Breast epithelium (tissue), 4 donors: ENCODE measurements at places on chromosomes 6 and 20. TPM values are rescaled to one million over a fixed set of nuclear protein-coding genes. Genes with fewer than 3 reads are reported as not detected.

GRCh38 chr6:154800338-154800737, 67.1 kb downstream of the SCAF8 start:
- no peak overlapping the region for H3K27ac ChIP-seq
- DNase-seq, result no peak
- H3K4me1 ChIP-seq, result no peaks in the 10 kb centered on the region
- H3K27me3 ChIP-seq, result no peaks in the 10 kb centered on the region
- no peak overlapping the region for H3K4me3 ChIP-seq
- H3K36me3 ChIP-seq, result no peaks in the 10 kb centered on the region

DNA sequence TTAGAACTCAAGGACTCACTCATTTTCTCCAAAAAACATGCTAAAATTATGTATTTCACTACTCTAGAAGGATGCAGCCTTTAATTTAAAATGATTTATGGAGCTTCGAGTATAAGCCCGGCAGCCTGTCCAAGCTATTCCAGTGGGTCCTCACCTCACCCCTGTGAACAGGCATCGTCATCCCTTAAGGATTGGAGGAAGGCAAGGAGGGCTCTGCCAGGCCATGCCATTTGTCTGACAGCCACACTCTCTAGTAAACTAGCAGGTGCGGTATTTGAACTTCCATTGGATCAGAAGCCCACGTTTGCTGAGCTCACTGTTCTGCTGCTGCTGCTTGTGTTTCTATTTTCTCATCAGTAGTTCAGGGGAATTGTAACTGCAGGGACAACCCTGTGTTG, 39.8 kb upstream of the NAA20 start:
- no peak for DNase-seq
- peak overlapping the region; percentile 91 for H3K27ac ChIP-seq
- no peaks in the 10 kb centered on the region for H3K27me3 ChIP-seq
- H3K4me3 ChIP-seq, result peak overlapping the region; percentile 74

DNA sequence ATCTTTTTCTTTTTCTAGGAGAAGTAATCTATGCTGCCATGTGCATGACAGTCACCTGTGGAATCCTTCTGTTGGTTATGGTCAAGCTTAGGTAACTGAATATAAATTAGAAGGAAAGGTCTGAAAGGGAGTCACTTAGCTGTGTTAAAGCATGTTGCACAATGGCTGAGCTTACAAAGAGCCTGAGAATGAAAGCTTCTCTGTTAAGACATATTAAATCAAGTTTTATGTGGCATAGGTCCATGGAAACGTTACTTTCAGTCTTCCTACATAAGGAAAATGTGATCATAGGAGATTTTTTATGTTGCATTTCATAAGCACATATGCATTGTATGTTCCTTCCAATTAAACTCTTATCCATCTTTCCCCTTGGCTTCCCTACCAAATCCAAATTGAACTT, 72.1 kb downstream of the GFRAL start:
- H3K4me3 ChIP-seq, result no peak overlapping the region
- no peaks in the 10 kb centered on the region for H3K4me1 ChIP-seq
- H3K36me3 ChIP-seq, result no peaks in the 10 kb centered on the region
- H3K27me3 ChIP-seq, result no peaks in the 10 kb centered on the region
- no peak overlapping the region for H3K27ac ChIP-seq

DNA sequence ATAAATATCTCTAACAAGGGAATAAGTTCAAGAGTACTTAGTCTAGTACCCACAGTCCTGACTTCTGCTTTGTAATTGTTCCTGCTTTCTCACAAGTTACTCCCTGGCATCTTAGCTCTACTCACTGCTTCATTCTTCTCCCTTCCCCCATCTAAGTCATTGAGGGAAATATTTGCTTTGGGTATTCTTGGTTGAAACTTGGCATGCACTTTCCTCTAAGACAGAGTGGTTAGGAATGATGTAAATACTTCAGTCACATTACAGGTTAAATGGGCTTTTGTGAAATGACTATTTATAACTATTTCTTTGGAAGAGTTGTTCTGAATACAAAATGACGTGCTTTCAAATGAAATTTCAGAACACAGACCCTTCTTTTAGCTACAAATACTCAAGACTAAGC, 67.7 kb upstream of the PLEKHG1 start:
- no peak for DNase-seq
- H3K36me3 ChIP-seq, result no peaks in the 10 kb centered on the region
- no peak overlapping the region for H3K4me3 ChIP-seq
- no peaks in the 10 kb centered on the region for H3K27me3 ChIP-seq
- H3K27ac ChIP-seq, result no peak overlapping the region

DNA sequence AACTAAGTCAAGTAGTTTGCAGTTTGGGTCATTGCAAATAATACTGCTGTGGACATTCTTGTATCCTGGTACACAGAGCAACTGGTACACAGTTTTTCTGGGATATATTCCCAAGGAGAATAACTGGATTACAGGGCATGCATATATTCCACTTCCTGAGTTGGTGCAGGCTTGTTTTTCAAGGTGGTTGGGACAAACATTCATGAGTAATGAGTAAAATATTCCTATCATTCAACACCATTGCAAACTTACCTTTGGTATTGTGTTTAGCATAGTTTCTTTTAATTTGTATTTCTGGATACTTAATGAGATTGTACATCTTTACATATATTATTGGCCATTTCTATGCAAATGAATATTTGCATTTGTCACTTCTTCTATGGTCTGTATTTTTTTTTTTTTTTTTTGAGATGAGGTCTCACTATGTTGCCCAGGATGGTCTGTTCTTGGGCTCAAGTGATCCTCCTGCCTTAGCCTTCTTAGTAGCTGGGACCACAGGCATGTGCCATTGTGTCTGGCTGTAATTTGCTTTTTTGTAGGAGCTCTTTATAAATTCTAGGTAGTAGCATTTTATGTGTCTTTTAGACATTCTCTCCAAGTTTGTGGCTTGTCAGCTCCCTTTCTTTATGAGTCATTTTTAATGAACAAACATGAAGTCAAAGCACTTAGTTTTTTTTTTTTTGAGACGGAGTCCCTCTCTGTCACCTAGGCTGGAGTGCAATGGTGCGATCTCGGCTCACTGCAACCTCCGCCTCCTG, 158.7 kb downstream of the SOX4 start:
- no peak overlapping the region for H3K4me3 ChIP-seq
- no peaks in the 10 kb centered on the region for H3K27me3 ChIP-seq
- no peak overlapping the region for H3K27ac ChIP-seq

DNA sequence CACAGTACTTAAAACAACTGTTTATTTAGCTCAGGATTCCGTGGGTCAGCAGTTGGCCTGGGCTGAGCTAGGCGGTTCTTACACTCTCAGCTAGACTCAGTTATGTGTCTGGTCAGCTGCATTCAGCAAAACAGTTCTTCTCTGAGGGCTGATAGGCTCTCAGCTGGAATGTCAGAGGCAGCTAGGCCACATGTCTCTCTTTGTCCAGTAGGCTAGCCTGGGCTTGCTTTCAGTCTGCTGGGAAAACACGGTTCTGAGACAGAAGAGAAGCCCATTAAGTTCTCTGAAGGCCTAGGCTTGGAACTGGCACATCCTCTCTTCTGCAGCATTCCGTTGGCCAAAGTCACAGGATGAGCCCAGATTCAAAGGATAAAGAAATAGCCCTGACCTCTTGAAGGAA, 65.6 kb downstream of the TULP4 start:
- H3K4me3 ChIP-seq, result no peak overlapping the region
- H3K36me3 ChIP-seq, result no peaks in the 10 kb centered on the region
- H3K4me1 ChIP-seq, result peaks cover 6% of the 10 kb centered on the region
- DNase-seq, result no peak
- H3K27ac ChIP-seq, result peak overlapping the region; percentile 64

- no peaks in the 10 kb centered on the region for H3K4me1 ChIP-seq
- no peak overlapping the region for H3K27ac ChIP-seq
- H3K27me3 ChIP-seq, result no peaks in the 10 kb centered on the region
- no peak overlapping the region for H3K4me3 ChIP-seq
Measured at GRCh38 chr6:75791881-75792280, 42.8 kb downstream of the MYO6 start.

DNA sequence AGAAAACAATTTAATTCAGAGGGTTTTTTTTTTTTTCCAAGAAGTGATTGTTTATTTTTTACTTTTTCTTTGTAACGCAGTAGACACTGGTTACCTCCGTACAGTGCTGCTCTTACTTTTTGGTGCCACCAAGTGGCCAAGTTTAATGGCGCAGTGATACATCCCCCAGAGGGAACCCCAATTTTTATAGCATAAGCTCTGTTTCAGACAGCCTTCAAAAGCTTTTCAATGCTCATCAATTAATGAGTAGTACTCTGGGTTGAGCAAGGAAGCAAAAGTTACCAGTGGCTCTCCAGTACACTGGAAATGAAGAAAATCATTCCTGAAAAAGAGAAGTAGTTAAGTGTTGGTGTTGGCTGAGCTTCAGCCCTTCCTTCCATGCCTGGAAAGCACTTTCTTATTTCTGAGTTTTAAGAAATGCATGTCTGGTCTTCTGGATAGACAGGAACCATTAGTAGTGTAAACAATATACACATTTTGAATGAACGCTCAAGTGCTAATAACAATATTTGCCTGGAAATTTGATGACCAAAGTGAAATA, 129.1 kb upstream of the SMLR1 start:
- no peak overlapping the region for H3K4me3 ChIP-seq
- H3K27me3 ChIP-seq, result no peaks in the 10 kb centered on the region
- no peak for DNase-seq
- no peak overlapping the region for H3K27ac ChIP-seq
- no peaks in the 10 kb centered on the region for H3K36me3 ChIP-seq

DNA sequence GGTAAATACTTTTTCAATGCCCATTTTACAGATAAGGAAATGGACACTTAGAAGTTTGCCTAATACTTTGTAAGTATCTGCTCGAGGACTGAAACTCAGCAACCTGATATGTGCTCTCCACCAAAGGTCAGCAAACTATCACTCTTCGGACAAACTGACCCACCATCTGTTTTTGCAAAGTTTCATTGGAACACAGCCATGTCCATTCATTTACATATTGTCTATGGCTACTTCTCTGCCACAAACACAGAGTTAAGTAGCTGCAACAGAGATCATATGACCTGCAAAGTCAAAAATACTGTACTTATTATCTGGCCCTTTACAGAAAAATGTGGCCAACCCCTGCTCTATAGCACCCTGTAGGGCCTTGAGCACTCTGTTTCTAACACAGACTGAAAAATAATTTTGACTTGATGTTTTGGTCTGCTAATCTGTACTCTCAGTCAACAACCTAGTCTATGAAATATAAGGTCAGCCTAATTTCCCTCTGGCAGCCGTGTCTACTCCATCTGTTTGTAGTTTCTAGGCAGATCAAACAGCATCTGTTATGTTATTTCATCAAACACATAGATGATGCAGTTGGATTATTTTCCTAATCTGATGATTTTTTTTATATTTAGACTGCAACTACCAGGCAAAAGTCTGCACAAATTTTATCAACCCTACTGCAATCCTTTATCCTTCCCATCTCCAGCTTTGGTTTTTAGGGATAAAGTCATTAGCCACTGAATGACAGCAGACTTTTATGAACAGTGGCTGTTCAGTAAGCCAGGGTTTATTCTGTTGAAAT, 41.4 kb upstream of the BEND6 start:
- H3K4me3 ChIP-seq, result no peak overlapping the region
- no peak overlapping the region for H3K27ac ChIP-seq
- no peaks in the 10 kb centered on the region for H3K4me1 ChIP-seq
- no peak for DNase-seq
- H3K36me3 ChIP-seq, result no peaks in the 10 kb centered on the region
- H3K27me3 ChIP-seq, result no peaks in the 10 kb centered on the region

DNA sequence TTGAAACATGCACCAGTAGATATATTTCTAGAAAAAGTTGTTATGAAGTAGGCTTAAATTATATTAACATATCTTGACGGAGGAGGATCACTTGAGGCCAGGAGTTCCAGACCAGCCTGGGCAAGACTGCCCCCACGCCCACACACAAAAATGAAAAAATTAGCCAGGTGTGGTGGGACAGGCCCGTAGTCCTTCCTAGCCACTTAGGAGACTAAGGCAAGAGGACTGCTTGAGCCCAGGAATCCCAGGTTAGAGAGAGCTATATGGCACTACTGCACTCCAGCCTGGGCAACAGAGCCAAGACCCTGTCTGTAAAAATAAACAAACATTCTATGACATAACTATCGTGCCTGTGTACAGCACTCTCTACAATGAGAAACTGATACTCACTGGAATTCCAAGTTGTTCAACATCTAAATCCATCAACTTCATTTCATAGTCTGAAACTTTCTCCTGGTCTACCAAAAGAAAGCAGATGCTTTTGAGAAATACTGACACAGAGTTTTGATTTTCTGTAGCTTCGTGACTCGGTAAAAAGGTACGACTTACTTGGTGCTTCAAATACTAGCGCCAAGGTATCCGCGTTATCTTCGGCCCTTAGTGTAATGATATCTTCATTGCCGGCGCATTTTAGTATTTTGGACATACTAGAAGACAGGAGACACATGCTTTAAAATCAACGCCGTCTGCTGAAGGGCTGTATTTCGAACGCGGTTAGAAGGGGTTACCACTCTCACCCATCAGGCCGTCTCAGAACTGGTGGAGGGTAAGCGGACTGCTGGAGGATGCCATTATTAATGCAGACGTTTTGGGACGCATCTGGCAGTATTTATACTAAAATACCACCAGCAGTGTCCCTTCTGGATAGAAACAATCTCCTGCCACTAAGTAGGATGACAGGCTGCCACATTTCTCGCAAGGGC, 1.3 kb downstream of the PCNA start:
- no peak overlapping the region for H3K27ac ChIP-seq
- H3K4me1 ChIP-seq, result peaks cover 6% of the 10 kb centered on the region
- no peak for DNase-seq
- H3K36me3 ChIP-seq, result no peaks in the 10 kb centered on the region
- H3K4me3 ChIP-seq, result peak overlapping the region; percentile 76

DNA sequence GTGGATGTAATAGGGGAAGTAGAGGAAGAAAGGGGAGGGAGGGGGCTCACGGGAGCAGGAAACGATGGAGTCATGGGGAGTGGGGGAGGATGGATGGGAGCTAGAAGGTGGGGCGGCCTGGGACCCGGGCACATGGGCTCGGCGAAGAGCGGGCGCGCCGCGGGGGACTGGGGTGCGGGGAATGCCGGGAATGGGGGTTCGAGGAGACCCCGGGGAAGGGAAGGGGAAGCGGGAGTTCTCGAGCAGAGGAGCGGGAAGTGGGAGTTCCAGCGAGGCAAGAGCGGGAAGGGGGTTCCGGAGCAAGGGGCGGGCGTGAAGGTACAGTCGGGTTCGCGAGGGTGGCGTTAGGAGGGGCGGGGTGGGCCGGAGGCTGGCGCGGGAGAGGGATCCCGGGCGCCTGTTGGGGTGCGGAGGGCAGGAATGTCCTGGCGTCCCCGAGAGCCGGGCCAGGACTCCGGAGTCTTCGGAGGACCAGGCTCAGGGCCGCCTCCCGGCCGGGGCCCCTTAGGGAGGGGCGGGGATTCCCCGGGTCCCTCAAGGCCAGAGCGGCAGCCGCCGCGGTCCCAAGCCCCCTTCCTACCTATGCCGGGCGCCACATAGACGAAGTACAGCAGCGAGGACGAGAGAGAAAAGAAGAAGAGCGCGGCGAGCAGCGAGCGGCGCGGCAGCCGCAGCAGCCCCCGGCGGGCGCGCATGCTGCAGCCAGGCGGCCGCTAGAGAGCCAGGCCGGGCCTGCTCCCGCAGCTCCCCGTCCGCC, 504 bp downstream of the B4GALT5 start:
- no peaks in the 10 kb centered on the region for H3K27me3 ChIP-seq
- no peaks in the 10 kb centered on the region for H3K36me3 ChIP-seq
- peak overlapping the region; percentile 89 for H3K27ac ChIP-seq

The OCSTAMP gene
- not detected for total RNA-seq

The PAK5 gene
- total RNA-seq, result 0.66 TPM

The SLC13A3 gene
- total RNA-seq, result 1.6 TPM

The ZBP1 gene
- 2.4 TPM for total RNA-seq

The C6orf58 gene
- total RNA-seq, result 0.44 TPM

The PNPLA1 gene
- total RNA-seq, result not detected
